ENCODE measurements at places on chromosomes 3 and 15. TPM values are rescaled to one million over a fixed set of nuclear protein-coding genes. Genes with fewer than 3 reads are reported as not detected.
A peak's percentile ranks its signal among the peaks of the same experiment; 100 is the strongest.

STRIT1 gene
- total RNA-seq: not detected

AP3S2 gene
- total RNA-seq: 81.9 TPM

TNIK gene
- total RNA-seq: 6.0 TPM

ST8SIA2 gene
- not detected for total RNA-seq

TP63 gene
- not detected for total RNA-seq

IL17RD gene
- 1.5 TPM for total RNA-seq

CPB1 gene
- total RNA-seq: not detected

SNX4 gene
- 87.3 TPM for total RNA-seq

GOLGA6L7 gene
- total RNA-seq: not detected

LRRC31 gene
- not detected for total RNA-seq

ERICH6 gene
- not detected for total RNA-seq

GRCh38 chr3:13461169-13462124 lies 18.7 kb upstream of the HDAC11 start:
- DNase-seq: no peak

DNA sequence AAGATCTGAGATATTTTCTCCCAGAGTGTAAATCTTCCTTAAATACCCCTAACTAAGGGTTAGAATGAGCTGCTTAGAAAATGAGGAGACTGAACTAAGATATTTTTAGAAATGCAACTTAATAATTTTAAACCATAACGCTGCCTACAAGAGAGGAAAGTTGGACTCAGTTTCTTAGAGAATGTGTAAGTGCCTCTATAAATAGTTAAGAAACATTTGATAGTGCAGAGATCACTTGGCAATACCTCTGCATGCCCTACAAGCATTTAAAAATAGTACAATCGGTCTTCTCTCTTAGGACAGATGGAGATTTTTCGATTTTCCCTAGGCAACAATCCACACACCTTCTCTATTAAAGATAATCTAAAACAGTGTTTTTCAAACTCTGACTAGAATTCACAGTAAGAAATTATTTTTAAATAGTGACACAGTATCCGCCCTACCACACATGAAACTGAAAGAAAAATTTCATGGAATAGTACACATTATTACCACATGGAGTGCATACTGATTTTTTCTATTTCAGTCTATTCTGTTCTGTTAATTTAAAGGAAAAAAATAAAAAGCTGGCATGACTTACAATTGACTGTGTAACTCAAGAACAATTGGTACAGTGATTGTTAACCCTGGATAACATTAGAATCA lies 83.2 kb downstream of the GADL1 start:
- no peak for DNase-seq

GRCh38 chr3:140883428-140884040 lies 58.1 kb upstream of the SLC25A36 start:
- no peak for DNase-seq

DNA sequence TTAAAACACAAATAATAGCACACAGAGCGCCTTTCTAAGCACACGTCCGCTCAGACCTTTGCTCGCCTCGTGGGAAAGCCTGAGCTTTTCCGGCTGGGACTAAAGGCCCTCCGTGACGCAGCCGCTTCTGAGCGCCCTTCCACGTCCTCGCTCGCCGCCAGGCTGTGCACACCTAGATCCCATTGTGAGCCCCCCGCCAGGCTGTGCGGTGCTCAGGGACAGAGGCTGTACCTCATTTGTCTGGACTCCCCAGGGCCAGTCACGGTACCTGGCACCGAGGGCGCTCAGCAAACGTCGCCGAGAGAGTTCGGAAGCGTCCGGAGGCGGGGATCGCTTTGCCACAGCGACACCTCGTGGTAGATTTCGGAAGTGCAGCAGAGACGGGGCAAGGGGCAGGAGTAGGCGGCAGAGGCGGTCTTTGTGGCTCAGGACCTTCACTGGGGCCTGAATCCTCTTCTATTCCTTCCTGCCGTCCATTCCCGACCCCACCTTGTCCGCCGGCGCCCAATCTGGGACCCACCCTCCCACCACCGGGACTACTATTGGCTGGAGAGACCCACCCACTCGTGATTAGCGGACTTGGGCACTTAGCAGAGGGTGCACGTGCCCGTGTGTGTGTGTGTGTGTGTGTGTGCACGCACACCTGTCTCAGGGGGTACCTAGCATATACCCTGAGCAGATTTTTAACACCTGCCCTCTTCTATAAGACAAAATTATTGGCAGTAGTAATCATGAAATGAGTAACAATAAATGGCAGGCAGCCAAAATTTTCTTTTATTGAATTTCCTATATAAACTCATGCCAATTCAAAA lies 65.6 kb downstream of the RHCG start:
- peak; percentile 48 for DNase-seq

DNA sequence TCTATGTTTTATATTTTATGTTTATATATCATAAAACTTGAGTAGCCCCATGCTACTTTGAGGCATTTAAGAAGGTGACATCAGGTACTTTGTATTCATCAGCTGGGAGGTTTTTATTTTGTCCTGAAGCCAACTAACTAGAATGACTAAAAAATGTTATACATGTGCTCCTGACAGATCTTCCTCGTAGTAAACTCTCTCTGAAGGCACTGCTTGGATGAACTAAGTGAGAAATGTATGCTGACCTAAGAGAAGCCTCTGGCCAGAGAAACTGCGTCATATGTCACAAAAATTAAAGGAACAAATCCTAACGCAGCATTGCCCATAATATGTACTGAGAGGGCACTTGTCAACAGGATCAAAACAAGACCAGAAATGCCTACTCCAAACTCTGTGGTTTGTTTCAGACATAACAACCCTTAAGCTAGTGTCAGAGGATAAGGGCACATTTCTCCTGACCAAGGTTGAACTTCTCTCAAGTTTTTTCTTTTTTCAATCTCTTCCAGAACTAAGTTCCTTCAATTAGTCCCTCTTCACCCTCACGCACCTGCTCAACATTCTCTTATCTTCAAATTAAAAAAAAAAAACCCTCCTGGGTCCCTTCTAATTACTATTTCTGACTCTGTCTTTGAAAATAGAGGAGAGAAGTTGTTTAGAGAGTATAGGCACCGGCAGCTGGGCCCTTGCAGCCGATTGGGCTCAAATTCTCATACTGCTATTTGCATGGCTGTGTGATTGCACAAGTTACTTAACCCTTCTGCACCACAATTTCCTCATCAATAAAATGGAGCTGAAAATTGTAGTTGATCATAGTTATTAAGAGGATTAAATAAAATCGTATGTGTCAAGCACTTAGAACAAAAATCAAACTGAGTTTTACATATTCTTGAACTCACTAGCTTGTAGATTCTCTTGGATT lies 159.0 kb downstream of the FRMD5 start:
- DNase-seq: no peak

- DNase-seq: no peak
These were observed 50.5 kb downstream of the GRIP2 start for GRCh38 chr3:14489641-14490040.

- DNase-seq: no peak
These were observed 178.2 kb upstream of the EOMES start for GRCh38 chr3:27900316-27900715.

- peak; percentile 81 for DNase-seq
These were observed 62.8 kb downstream of the MDFIC2 start for GRCh38 chr3:70249509-70250160.

DNA sequence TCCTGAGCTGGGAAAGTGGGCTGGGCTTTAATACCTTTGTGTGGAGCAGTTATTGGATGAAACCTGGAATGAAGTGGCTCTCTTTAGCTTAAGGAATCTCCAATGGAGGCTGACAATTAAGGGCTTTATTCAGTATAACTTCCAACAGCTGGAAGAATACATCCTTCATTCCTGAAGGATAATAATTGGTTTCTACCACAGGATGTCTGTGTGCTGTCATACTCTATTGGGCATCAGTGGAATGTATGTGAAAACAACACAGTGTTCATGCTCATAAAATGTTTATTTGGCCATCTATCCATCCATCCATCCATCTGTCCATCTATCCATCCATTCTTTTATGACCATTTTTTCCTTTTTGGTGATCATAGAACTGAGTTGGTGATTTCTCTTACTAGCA lies 220.7 kb upstream of the GAP43 start:
- DNase-seq: no peak

GRCh38 chr15:65663521-65663920 lies 41.8 kb downstream of the SLC24A1 start:
- DNase-seq: no peak

DNA sequence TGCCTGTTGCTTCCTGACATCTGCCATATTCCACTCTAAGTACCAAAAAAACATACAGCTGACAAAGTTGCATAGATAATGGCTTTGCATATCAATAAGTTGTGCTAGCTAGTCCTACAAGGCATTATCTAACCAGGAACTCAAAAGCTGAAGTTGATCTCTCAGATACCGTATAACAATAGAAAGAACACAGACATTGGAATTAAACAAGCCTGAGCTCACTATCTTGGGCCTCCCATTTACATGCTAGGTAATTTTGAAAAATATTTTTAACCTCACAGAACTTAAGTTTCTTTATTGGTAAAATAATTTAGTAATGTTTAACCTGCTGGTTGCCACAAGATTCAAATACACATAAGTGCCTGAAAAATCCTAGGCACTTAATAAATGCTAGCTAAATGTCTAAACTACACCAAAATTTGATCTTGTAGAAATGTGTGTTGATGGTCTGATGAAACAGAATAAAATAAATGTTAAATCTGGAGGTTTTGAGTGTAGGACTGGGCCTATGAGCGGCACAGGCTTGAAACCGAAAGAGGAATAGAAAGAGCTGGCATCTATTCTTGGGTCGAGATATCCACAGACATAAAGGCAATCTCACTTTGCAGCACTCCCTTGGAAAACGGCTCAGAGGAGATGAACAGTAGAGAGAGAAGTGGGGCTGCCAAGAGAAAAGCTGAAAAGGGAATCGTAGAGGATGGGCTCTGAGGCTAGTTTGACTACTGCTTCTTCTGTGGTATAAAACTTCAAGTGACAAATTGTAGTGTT lies 29.9 kb upstream of the TTC14 start:
- DNase-seq: no peak

DNA sequence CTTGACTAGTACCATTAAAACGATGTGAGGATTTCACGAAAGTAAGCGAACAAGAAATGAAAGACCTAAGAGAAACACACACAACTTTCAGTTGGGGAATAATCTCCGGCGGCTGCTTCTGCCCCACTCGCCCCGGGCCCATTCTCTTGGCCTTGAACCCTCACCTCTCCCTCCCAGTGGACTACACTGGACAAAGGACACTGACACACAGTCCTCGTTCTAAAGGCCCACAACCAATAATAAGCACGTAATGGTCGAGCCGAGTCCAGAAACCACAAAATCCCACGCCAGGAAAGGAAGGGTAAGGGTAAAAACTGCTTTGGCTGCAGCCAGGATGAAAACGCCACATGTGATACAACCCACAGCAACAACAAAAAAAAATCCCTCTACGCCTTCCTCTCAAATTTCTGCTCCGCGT lies 469 bp downstream of the ZNF770 start:
- peak; percentile 12 for DNase-seq

DNA sequence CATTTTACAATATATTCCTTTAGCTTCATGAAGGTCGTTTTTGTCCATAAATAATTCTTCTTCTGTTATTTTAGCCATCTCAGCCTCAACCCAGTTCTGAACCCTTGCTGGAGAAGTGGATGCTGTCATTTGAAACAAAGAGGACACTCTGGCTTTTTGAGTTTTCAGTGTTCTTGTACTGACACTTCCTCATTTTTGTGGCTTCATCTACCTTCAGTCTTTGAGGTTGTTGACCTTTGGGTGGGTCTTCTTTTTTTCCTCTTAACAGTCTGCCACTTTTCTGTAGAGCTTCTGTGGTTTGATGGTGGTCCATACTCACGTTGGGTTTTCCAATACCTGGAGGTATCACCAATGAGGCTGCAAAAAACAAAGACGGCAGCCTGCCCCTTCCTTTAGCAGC lies 650.9 kb downstream of the PDCD6IP start:
- no peak for DNase-seq

DNA sequence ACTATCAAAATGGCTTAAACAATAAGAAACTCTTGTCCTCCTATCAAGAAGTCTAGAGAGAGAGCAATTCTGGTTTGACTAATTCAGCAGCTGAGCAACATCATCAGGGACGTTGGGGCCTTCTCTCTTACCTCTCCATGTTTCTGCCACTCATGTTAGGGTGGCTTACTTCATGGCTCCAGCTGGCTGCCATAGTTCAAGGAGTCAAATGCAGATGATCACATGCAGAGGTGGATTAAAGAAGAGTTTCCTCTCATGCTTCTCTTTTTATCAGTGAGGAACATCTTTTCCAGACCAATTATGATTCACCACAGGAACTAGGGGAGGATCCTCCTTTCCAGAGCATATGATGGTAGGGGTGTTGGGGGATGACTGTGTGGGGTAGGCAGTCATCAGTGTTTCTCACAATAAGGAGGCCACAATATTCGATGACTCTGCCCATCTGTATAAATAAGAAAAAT lies 45.5 kb downstream of the NEK11 start:
- DNase-seq: peak; percentile 66

DNA sequence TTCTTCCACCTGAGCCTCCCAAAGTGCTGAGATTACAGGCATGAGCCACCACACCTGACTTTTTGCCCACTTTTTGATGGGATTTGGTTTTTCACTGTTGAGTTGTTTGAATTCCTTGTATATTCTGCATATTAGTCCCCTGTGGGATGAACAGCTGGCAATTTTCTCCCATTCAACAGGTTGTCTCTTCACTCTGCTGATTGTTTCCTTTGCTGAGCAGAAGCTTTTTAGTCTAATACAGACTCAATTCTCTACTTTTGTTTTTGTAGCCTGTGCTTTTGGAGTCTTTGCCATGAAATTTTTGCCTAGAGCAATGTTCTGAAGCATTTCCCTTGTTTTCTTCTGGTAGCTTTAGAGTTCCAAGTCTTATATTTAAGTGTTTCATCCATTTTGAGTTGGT lies 62.7 kb upstream of the MFGE8 start:
- DNase-seq: no peak

- DNase-seq: no peak
These were observed 5.2 kb downstream of the TBC1D2B start for GRCh38 chr15:78072080-78072892.

DNA sequence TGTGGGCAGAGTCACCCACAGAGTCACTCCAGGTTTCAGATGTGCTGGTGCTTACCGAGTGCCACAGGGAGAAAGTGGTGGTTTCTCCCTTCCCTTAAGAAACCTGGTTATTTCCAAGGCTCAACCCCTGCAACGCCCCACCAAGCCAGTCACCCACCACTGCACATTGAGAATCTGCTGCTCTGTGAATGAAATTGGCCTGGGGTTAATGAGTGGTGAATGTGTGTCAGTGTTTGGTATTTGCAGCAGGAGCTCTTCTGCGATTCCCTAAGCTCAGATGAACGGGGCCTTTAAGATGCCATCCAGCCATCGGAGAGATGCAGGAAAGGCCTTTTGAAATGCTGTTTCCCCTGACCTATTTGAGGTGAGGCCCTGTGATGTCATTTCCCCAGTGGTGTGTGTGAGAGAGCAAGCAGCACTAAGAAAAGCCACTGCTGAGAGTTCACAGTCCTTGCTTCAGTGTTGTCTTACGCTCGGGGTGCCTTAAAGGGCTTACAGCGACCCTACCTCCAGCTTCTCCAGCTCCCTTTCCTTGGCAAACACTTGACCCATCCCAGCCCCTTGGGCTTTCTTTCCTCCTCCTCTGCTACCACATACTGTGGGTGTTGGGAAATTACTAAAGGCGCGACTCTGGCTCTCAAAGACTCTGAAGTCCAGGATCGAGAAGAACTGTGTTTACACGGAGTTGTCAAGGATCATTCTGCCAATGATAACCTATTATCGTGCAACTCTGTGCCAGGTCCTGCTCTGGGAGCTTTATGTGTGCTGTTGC lies 68.9 kb downstream of the SMAD3 start:
- no peak for DNase-seq

- no peak for DNase-seq
These were observed 792 bp downstream of the ATP13A3 start for GRCh38 chr3:194485881-194486539.

Data from A172 (cell line).